Mammary microvascular endothelial cell (primary cell): ENCODE measurements at places on chromosomes 11 and 22. TPM values are rescaled to one million over a fixed set of nuclear protein-coding genes. Genes with fewer than 3 reads are reported as not detected.

The GUCD1 gene
- total RNA-seq = 118 and 123 TPM in 2 replicates

The MAP6 gene
- 0.30 and 0.87 TPM in 2 replicates for total RNA-seq

The OR5M10 gene
- not detected in 2 replicates for total RNA-seq

The FOXRED1 gene
- total RNA-seq = 17.4 and 25.7 TPM in 2 replicates

The CRYBB3 gene
- not detected in 2 replicates for total RNA-seq

The FXYD2 gene
- 0.30 TPM in 1 of 2 replicates, not detected in the other for total RNA-seq

The CDC45 gene
- total RNA-seq = 39.4 and 43.0 TPM in 2 replicates

The MRPL21 gene
- 59.8 and 65.5 TPM in 2 replicates for total RNA-seq

The PPP6R3 gene
- total RNA-seq = 70.3 and 71.5 TPM in 2 replicates

The ARHGAP20 gene
- total RNA-seq = 0.53 and 0.59 TPM in 2 replicates

The CDC42EP2 gene
- 38.5 and 40.8 TPM in 2 replicates for total RNA-seq

The KDM4E gene
- not detected in 2 replicates for total RNA-seq

The NXPE4 gene
- not detected in 2 replicates for total RNA-seq

The GNG3 gene
- not detected in 2 replicates for total RNA-seq

The POU2AF2 gene
- not detected in 2 replicates for total RNA-seq

The GGT1 gene
- total RNA-seq = 2.5 and 4.8 TPM in 2 replicates

The HBG2 gene
- not detected in 2 replicates for total RNA-seq

The SLC22A6 gene
- total RNA-seq = not detected in 2 replicates

The MUC5AC gene
- total RNA-seq = not detected in 2 replicates

The SF1 gene
- total RNA-seq = 153 and 156 TPM in 2 replicates

The GUCY1A2 gene
- under 0.01 and 0.05 TPM in 2 replicates for total RNA-seq

The NXPE1 gene
- not detected in 2 replicates for total RNA-seq

The CHEK2 gene
- total RNA-seq = 12.3 and 17.7 TPM in 2 replicates

The SLC6A5 gene
- not detected in 2 replicates for total RNA-seq

The PRCP gene
- total RNA-seq = 76.5 and 77.9 TPM in 2 replicates

The PHF5A gene
- total RNA-seq = 60.4 and 77.1 TPM in 2 replicates

The SAA1 gene
- total RNA-seq = not detected in 2 replicates

The SAA2 gene
- total RNA-seq = not detected in 2 replicates

The CHRM1 gene
- 0.07 TPM in 1 of 2 replicates, not detected in the other for total RNA-seq

The TUB gene
- total RNA-seq = 0.13 and 0.25 TPM in 2 replicates

The TSPAN4 gene
- 217 and 240 TPM in 2 replicates for total RNA-seq

The MOV10L1 gene
- total RNA-seq = 5.2 and 6.7 TPM in 2 replicates

The MUC15 gene
- total RNA-seq = not detected in 2 replicates

The CTSW gene
- total RNA-seq = 0.20 TPM in 1 of 2 replicates, not detected in the other

The SYT8 gene
- not detected in 2 replicates for total RNA-seq
